ENCODE measurements at places on chromosomes 12 and 14.

GRCh38 chr12:26172539-26172938 is 22.8 kb upstream of the SSPN start:
- DNase-seq = no peak
- H3K4me1 ChIP-seq = no peaks in the 10 kb centered on the region
- no peak overlapping the region for H3K4me3 ChIP-seq
- no peaks in the 10 kb centered on the region for H3K36me3 ChIP-seq

- H3K4me1 ChIP-seq = no peaks in the 10 kb centered on the region
- no peaks in the 10 kb centered on the region for H3K27me3 ChIP-seq
- H3K36me3 ChIP-seq = no peaks in the 10 kb centered on the region
- no peak overlapping the region for H3K27ac ChIP-seq
- H3K4me3 ChIP-seq = no peak overlapping the region
- DNase-seq = no peak
These were observed 90.9 kb downstream of the GALNT9 start for GRCh38 chr12:132238488-132238854.

DNA sequence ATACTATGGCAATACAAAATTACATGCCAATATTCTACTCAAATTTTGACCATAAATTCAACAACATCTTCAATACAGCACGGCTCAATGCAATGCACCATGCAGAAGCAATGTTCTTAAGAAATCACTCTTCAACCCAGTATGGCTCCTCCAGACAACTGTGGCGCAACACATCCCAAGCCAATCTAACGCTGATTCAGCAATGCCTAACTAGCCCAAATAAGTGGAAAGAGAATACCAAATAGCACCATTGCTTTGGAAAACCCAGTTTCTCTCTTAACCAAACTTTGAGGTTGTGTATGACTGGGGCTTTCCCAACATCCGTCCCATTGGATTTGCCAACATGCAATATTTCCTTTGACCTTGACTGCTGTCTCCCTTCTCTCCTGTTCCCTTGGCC is 211.1 kb upstream of the TBX3 start:
- H3K4me1 ChIP-seq = no peaks in the 10 kb centered on the region
- DNase-seq = no peak
- no peaks in the 10 kb centered on the region for H3K36me3 ChIP-seq
- no peaks in the 10 kb centered on the region for H3K27me3 ChIP-seq
- H3K4me3 ChIP-seq = no peak overlapping the region

GRCh38 chr12:51855586-51856428 is 7.3 kb upstream of the FIGNL2 start:
- no peaks in the 10 kb centered on the region for H3K4me1 ChIP-seq
- H3K4me3 ChIP-seq = no peak overlapping the region
- H3K36me3 ChIP-seq = no peaks in the 10 kb centered on the region
- H3K27me3 ChIP-seq = peaks cover 24% of the 10 kb centered on the region

GRCh38 chr12:6724409-6724797 is 557 bp downstream of the COPS7A start:
- DNase-seq = peak; percentile 36
- peak overlapping the region; percentile 98 for H3K27ac ChIP-seq
- H3K4me3 ChIP-seq = peak overlapping the region; percentile 99

DNA sequence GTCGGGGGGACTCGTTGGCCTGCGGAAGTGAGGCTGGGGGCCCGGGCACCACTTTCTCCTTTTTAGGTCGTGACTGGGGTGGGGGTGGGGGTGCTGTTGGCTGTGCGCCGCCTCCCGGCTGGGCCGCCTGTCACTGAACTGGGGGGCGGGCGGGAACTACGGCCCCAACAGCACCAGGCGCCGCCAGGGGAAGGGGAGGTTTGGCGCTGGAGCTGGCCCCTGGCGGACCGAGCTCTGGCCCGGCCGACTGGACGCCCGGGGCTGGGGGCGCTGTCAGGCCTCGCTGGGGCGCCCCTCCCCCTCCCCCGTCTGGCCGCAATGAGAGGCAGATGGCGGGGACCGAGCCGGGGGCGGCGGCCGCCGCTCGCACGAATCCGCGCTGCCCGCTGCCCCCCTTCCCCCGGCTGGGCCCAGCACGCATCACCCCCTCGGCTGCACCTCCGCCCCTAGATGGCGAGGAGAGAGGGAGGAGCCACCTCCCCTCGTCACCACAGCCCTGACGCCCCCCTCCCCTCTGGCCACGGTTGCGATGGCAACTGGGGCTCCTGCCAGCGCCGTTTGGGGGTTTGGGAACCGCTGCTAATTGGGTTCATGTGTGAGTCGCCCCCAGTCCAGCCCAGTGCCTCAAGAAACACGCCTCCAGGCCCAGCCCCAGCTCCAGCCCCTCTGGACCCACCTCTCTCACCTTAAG is 723 bp downstream of the NFATC4 start:
- peaks cover 41% of the 10 kb centered on the region for H3K27me3 ChIP-seq
- H3K36me3 ChIP-seq = no peaks in the 10 kb centered on the region
- peaks cover 11% of the 10 kb centered on the region for H3K4me1 ChIP-seq
- no peak overlapping the region for H3K27ac ChIP-seq
- DNase-seq = no peak

GRCh38 chr12:30466093-30466585 is 229.5 kb downstream of the IPO8 start:
- no peak overlapping the region for H3K4me3 ChIP-seq
- H3K27ac ChIP-seq = no peak overlapping the region
- no peaks in the 10 kb centered on the region for H3K4me1 ChIP-seq
